ENCODE measurements at places on chromosomes 2 and 18.
A peak's percentile ranks its signal among the peaks of the same experiment; 100 is the strongest.

- no peak for DNase-seq
These were observed 478.3 kb downstream of the FBXO15 start for GRCh38 chr18:73669297-73669696.

DNA sequence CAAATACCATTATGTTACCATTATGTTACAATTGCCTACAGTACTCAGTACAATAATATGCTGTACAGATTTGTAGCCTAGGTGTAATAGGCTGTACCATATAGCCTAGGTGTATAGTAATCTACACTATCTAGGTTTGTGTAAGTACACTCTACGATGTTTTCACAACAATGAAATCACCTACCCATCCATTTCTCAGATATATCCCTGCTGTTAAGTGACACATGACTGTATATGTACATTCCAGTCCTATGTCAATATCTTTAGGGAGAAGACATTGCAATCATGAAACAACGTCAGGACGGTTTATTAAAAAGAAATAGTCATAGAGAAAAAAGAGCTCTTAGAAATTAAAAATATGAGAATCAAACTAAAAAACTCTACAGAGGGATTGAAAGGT is 119.0 kb upstream of the CDC42EP3 start:
- no peak for DNase-seq

- DNase-seq, result no peak
These were observed 10.1 kb upstream of the CCDC138 start for GRCh38 chr2:108776475-108776874.

DNA sequence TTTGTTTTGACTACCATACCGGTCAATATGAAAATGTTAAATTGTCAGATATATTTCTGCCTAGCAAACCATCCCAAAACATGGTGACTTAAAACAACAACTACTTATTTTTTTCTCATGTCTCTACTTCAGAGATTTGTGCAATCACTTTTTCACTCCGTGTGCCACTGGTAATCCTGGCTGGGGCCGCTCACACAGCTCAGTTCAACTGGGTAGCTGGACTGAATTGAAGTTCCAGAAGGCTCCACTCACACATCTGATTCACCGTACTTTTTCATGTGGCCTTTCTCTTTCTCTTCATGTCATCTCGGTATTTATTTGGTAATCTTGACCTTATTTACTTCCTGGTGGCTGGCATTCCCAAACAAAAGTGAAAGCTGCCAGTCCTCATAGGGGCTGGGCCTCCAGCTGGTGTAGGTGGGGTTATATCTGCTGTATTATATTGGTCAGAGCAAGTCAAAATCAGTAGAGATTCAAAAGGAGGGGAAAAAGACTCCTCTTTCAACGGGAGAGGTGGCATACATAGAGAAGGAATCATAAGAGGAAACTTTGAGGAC is 513.9 kb upstream of the NXPH2 start:
- DNase-seq, result no peak

- DNase-seq, result no peak
These were observed 555.2 kb downstream of the STK39 start for GRCh38 chr2:167692191-167692590.

DNA sequence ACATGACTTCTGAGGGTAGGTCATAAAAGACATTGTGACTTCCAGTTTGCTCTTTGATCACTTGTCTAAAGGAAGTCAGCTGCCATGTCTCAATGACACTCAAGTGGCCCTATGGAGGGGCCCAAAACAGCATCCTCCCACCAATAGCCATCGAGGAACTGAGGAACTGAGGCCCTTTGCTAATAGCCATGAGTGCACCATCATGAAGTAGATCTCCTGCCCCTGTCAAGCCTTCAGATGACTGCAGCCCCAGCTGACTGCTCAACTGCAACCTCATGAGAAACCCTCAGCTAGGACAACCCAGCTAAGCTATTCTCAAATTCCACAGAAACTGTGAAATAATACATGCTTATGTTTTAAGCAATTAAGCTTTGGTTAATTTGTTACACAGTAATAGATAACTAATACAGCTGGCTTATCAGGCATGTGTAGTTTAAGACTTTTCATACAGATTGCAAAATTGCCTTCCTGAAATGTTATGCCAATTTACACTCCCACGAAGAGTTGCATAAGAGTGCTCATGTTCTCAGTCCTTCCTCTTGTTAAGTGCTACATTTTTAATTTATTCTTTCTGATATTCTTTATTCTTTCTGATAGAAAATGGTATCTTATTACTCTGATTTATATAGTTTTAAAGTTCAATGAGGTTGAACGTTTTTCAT is 105.6 kb upstream of the NDUFV2 start:
- DNase-seq, result no peak

DNA sequence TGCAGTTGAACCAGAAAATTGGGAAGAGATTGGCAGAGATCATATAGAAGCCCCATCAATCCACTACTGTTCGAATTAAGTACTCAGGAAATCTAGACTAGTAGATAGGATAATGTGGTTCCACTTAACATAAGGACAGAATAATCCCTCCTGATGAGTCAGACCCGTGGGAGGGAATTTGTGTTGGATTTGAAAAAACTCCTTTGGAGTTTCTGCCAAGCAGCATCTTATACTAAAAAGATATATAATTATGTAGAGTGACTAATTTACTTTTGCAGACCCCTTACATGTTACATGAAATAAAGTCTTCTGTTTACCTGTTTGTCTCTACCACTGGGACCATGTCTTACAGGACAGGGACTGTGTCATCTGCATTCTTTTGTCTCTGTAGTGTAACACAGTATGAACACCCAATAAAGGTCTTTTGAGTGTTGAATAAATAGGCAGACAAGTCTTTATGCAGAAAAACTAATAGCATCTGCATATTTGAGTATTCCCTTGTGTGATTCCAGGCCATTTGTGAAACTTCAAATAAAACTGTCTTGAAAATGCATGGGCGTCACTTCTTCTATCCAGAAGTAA is 122.6 kb upstream of the DNAJC10 start:
- no peak for DNase-seq

DNA sequence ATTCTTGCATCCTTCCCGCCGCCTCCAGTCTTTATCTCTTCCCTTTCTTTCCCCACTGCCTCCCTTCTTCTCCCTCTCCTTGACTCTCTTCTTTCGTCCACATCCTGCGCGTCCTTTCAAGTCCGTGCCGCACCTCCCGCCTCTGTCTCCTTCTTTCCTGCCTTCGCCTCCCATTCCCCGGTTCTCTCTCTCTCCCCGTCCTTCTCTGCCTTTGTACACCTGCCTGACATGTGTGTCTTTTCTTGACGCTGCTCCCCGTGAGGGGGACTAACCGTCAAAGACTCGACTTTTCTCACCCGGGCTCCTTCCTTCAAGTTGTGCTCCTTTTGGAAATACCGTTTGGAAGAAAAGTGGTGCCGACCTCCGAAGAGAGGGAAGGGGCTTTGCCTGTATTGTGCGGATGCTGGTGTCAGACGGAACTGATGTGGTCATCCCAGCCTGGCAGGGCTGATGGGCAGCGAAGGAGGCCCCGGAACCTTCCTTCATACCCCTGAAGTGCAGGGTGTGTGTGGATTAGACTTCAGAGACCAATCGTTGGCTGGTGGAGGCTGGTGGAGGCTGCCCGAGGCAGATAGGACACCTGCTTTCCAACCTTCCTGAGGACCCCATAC is 879 bp downstream of the TMEM178A start:
- DNase-seq, result no peak

GRCh38 chr2:84925724-84926376 is 20.4 kb downstream of the TMSB10 start:
- DNase-seq, result peak; percentile 100

- DNase-seq, result no peak
These were observed 78.5 kb downstream of the LDLRAD4 start for GRCh38 chr18:13296867-13297574.

DNA sequence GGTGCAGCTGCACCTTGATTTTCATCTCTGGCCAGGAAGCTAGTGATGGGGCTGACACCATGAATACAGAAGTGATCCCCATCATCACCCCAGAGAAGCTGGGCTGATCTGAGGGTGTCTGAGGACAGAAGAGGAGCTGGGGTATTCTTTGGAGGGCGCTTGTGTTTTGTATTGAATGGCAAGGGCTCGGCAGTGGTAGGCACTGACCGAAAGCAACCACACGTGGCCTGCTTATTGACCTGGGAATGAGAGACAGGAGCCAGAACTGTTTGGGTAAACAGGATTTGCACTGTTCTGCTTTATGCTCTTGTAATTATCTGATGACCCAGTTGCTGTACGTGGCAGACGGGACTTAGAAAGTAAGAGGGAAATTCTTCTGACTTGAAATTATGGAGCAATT is 62.6 kb upstream of the RPL31 start:
- DNase-seq, result no peak

DNA sequence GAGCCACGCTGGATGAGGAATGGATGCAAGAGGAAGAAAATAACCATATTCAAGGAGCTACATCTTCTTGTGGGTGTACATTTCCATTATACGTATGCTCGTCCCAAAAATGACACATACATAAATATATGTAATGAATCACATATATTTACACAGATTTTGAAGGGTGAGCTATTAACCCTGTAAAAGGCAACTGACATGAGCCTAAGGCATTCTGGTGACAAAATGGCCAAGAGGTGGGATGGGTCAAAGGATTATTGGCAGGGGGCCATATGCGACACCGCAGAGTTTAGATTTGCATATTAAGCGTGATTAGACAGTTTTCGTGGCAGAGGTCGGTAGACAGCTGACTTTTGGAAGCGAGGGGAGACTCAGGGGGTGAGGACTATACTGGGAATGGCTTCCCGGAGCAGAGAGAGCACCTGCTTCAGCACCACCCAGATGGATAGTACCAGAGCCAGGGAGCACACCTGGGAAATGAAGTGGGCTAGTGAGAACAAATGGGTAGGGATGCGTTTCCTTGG is 431 bp upstream of the CNRIP1 start:
- no peak for DNase-seq

- DNase-seq, result no peak
These were observed 17.7 kb upstream of the CYP1B1 start for GRCh38 chr2:38093527-38094165.

- DNase-seq, result no peak
These were observed 111.5 kb upstream of the SH3BP4 start for GRCh38 chr2:234840336-234840735.

- no peak for DNase-seq
These were observed 38.5 kb downstream of the NEB start for GRCh38 chr2:151695778-151696177.

- no peak for DNase-seq
These were observed 272.0 kb upstream of the KYNU start for GRCh38 chr2:142605421-142605820.

DNA sequence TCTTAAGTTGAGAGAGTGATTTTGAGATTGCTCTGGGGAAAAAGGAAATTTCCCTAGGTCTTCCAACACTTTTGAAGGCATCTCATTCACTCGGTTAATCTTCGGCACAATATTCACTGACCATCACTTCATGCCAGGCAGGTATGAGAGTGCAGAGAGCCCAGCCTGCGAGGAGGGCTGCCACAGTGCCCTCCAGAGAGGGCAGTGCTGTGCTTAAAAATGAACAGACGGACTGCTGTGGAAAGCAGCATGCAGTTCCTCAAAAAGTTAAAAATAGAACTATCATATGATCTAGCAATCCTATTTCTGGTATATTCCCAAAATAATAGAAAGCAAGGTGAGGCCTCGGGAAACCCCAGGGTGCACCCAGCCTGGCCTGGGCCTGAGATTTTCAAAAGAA is 374.9 kb upstream of the RAB6C start:
- DNase-seq, result no peak

DNA sequence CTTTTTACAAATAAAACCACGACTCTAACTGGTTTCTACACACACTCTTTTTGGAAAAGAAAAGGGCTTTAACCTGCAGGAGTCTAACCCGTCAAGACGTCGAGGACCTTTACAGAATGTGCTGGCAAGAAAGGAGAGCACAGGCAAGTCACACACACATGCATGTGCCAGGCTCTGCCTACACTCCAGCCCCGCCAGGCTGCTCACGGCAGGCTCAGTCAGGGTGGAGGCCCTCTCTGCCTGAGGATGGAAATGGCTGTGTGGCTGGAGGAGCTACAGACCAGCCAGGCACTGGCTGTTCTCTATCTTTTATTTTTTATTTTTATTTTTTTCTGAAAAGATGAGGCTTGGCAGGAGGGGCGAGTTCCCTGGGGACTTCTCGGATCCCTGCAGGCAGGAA is 10.2 kb downstream of the SIX3 start:
- no peak for DNase-seq

DNA sequence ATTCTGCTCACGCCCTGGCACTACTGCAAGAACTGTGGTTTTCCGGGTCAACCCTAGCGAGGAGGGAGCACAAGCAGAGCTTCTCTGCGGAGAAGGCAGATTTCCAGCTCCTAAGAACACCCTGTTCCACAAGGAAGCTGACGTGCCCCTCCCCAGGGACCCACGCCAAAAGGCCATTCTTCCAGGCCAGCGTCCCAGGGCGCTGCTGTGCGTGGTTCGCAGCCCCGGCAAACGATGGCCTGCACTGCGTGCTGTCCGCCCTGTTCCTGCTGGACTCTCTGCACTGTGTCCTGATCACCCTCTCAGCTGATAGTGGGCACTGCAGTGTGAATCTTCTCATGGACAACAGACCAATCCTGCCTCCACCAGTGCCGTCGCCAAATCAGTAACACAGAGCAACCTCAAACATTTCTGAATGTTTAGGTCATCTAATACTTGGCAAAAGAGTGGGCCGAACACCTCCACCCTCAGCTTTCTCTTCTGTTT is 49.1 kb downstream of the ADI1 start:
- no peak for DNase-seq

GRCh38 chr2:134347756-134348155 is 93.9 kb downstream of the MGAT5 start:
- DNase-seq, result no peak

GRCh38 chr2:189402932-189403331 is 38.3 kb upstream of the WDR75 start:
- DNase-seq, result no peak

GRCh38 chr2:108082978-108083377 is 96.7 kb downstream of the SLC5A7 start:
- DNase-seq, result no peak

DNA sequence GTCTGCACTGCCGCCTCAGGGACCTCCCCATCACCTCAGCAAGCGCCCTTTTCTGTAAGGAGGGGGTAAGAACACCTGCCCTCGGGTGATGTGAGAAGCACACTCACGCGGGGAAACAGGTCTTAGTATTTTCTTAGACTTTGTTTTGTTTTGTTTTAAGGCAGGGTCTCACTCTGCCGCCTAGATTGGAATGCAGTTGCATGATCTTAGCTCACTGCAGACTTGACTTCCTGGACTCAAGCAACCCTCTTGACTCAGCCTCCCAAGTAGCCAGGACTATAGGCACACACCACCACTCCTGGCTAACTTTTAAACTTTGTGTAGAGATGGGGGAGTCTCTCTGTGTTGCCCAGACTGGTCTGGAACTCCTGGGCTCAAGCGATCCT is 37.1 kb downstream of the RAMP1 start:
- no peak for DNase-seq

DNA sequence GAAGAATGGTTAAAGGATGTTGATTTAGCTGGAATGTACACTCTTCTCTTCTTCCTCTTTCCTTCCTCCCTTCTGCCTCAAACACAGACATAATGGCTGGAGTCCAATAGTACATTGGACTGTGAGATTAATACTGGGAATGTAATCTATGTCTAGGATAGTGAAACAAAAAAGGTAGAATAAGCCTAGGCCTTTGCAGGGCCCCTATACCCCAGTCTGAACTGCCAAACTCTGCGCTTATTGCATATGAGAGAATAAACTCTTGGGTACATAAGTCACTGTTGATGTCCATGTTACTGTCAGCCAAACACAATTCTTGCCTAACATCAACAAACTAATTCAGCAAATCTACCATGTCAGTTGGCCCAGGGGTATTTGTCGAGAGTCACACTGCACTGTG is 29.7 kb upstream of the CCDC150 start:
- DNase-seq, result no peak
